Stomach (tissue), 19 donors: ENCODE measurements at places on chromosomes 3 and 15.

DNA sequence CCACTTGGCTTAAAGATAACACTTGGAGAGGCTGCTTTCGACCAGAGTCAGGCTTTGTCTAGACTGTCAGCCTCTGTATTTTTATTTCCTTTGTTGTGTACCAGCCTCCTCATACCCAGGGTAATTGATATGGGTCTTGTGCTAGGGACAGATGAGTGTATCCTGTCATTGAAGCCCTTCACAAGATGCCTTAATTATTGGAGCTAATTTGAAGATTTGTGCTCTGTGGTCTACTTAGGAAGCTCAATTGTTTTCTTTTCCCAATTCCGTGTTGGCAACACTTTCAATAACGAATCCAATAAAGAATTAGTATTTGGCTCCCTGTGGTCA is 60.5 kb upstream of the DPH6 start:
- DNase-seq = no peak

GRCh38 chr15:27884726-27885125 is 214.4 kb downstream of the OCA2 start:
- DNase-seq = no peak

DNA sequence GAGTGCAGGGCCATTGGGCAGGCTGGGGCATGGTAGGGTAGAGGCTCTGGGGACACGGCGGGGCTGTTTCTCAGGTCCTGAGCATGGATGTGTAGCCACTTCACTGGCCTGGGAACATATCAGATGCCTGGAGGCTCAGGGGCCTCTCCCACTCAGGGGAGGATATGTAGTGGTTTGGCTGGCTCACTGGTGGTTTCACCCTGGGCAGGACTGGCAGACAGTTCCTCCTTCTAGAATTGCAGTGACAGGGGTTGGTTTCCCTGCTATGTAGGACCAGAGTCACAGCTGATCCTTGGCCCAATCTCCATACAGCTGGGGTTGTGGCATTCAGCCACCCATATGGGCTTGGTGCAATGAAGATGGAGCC is 4.8 kb upstream of the ARHGAP31 start:
- no peak for DNase-seq

- no peak for DNase-seq
Observed at GRCh38 chr15:29731865-29732264, 90.4 kb downstream of the TJP1 start.
